T-helper 17 cell (primary cell): ENCODE measurements at places on chromosomes 5 and 9. TPM values are rescaled to one million over a fixed set of nuclear protein-coding genes. Genes with fewer than 3 reads are reported as not detected.

- DNase-seq, result peak; percentile 56
Measured at GRCh38 chr9:130128251-130128650, 44.0 kb upstream of the NCS1 start.

PRDM12 gene
- not detected for total RNA-seq

GRCh38 chr5:17255471-17256021 is 38.1 kb downstream of the BASP1 start:
- no peak for DNase-seq

DNA sequence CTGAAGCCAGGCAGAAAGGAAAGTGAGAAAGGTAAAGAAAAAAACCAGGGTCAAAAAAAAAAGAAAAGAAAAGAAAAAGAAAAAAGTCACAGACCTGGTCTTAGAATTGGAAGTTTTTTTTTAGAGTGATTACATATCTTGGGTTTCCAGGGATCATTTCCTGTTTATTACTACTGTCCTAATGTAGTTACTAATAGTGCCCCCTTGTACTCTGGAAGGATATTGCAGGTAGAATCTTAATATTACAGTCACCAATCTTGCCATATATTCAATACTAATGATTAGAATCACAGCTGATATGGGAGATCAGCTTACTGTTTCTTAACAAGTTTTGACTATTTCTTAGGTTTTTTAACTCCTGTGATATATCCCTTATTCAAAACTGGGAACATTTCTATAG is 543.2 kb upstream of the CDH6 start:
- no peak for DNase-seq

- no peak for DNase-seq
Measured at GRCh38 chr5:68134033-68134668, 81.4 kb upstream of the PIK3R1 start.

DNA sequence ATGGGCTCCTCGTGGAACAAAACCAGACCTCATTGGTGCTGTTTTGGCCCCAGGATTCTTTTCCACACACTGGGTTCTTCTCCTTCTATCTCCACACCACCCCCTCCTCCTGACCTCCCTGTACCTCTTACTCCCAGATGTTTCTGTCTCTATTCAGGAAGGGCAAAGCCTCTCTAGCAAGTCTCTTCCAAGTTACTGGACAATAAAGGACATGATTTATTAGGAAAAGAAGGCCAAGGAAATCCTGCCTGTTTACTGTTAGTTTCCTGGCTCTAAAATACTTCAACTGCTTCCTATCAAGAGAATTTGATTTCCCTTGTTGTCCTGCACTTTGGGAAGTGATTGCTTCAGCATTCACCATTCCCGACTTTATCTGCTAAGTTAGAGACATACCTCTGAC is 262.0 kb downstream of the SAXO1 start:
- DNase-seq, result no peak

DNA sequence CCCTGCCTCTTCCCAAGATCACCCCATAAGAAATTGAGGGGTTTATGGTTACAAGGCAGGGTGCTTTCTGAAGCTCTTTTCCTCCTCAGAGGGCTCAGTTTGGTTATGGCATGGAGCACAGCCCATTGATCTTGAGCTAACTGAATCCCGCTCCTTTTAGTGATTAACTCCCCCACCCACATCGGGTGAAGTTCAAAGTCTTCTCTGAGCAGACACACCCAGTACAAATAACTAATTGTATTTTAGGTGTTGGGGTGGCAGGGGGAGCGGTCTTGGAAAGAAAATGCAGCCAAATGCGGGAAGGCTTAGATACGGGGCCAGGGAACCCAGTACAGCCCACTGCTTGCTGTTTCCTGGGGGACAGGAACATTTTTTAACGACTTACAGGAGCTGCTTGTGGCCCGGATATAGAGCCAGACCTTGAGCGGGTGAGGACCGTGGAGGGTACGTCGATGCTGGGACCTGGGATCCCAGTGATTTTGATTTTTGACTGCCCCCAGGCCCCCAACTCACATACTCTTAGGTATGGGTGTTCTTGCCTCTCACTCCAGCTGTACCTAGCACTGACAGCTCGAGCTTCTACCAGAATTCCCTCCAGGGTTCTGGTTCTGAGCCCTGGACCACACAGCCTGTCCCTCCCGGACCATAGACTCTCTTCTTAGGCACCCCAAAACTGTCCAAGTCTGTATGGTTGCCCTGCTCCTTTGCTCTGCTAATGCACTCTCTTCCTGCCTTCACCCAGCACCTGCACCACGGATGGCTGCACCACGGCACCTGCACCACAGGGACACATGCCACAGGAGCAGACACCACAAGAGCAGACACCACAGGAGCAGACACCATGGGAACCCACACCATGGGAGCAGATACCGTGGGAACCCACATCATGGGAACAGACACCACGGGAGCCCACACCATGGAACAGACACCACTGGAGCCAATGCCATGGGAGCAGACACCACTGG is 18.3 kb upstream of the RXRA start:
- no peak for DNase-seq

SNCAIP gene
- total RNA-seq, result not detected

DNA sequence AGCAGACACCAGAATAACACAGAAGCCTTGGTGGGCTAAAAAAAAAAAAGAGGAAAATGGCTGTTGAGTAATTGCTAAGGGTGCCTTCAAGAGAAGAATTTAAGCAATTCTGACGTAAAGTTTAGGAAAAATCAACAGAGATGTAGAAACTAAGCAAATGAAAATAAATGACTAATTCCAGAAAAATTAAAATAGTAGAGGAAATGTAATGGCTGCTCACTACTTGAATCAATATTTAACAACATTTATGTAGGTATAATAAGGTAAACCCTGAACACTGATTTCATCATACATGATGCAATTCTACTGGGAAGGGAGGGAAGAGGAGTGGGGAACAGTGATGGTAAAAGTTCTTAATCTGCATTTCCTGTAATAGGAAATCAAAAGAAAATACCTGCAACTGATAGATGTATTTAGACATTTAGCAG is 41.4 kb downstream of the PUM3 start:
- no peak for DNase-seq
